Right renal cortex interstitium (tissue), 3 donors: ENCODE measurements at places on chromosomes 5 and 9.

GRCh38 chr5:37174928-37175327, 74.2 kb downstream of the CPLANE1 start:
- DNase-seq = no peak

DNA sequence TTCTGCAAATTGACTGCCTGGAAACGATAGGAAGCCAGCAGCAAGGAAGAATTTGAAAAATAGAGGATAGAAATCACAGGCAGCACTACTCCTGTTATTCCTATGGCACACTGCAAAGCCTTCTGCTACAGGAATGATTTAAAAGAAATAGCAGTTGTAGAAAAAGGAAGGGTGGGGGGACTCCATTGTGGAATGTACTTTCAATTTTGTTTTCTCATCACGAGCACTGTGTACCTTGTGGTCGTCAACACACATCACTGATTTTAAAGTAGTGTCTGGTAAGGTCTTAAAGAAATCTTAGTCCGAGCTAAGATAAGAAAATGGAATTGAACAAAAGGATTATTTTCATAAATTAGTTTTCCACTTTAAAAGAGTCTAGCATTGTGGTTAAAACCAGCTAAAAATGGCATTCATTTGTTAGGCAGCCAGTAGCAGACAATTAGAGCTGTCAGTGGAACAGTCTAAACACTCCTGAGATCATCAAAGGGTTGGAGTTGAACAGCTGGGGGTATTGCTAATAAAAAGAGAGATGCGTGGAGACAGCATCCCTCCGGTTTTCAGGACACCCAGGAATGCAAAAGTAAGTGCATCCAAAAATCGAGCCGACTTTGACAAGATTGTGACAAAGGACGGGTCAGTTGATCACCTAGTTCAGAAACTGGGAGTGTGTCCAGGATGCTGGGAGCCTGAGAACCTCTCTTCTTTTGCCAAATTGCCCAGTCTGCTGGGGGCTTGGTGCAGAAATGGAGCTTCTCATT, 97.8 kb upstream of the WWC1 start:
- DNase-seq = no peak

DNA sequence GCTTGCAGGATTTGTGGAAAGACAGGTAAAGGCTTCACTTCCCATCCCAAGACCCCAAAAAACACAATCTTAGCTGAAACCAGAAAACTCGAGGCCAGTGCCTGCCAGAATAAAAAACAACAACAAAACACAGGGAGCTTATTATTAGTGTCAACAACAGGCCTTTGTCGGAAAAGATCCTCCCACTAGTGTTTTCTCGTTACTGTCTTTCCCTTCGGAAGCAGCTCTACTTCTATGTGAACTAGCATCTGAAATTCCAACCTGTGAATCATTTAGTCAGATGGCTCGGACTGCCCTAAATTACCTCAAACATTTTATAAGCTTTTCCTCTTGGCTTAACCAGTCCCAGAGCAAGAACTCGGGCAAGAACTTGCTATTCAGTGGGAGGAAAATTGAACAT, 122.2 kb upstream of the GNA14 start:
- DNase-seq = no peak

GRCh38 chr5:128962211-128962610, 3.1 kb upstream of the SLC27A6 start:
- DNase-seq = no peak

- DNase-seq = no peak
These were observed 691.2 kb upstream of the CDH6 start for GRCh38 chr5:30502277-30502676.
